Stimulated activated CD4-positive, alpha-beta T cell treated with anti-CD3 and anti-CD28 coated beads, Interleukin-4, amount 100 ng/mL, for 24 hours (primary cell): ENCODE measurements at places on chromosomes 6 and 20.
A peak's percentile ranks its signal among the peaks of the same experiment; 100 is the strongest.

GRCh38 chr6:28776269-28777146 is 147.3 kb downstream of the TRIM27 start:
- DNase-seq = no peak

DNA sequence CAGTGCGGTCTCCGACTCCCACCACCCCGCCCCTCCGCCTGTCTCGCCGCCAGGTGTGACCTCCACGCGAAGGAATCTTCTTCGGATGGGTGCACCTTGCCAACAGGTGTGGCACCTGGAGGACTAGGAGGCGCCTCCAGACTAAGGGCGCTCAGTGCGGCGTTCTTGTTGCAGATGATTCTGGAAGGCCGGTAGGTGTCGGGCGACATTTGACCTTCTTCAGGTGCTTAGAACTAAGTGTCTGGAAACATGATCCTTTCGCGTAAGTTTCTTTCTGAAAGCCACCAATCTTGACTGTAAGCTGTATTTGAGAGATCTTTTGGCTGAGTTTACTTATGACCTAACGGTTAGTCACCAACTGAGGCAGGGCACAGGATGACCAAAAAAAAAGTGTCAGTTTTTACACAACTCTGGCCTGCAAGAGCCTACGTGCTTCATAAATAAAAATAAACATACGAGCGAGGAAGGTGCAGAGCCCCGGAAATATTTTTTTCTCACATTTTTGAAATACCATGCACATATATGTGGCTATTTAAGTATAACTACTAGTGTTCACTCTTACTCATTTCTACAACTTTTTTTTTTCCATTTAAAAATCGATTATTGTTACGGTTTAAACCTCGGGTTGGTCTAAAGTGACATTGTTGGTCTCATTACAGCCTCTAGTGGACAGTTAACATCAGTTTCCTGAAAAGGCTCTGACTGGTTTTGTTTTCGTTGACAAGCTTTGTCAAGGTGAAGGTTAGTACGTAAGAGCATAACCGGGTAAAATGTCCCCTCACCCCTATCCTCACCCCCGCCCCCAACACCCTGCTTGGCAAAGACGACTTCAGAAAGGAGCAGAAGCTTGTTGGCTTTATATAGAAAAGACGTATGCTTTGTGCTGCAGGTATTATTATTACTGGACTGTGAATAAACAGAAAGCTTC is 1.6 kb upstream of the ATXN1 start:
- peak; percentile 68 for DNase-seq

DNA sequence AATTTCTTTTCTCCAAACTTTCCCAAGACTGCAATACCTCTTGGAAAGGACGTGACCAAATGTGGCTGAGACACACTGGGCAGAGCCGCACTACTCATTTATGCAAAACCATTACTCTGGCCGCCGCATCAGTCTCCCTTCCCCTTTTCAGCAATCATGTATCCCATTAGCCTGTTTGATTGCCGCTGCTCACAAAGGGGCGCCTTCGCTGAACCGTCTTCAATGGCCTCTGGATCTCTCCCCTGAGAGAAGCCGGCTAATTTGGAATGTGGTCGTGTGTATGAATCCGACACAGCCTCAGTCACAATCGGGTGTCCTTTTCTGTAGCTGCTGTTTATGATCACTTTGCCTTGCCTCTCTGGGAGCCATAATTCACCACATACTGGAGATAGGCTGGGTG is 361.1 kb downstream of the ZFAND3 start:
- DNase-seq = no peak

GRCh38 chr20:17956099-17956685 is 12.4 kb downstream of the SNX5 start:
- DNase-seq = no peak

DNA sequence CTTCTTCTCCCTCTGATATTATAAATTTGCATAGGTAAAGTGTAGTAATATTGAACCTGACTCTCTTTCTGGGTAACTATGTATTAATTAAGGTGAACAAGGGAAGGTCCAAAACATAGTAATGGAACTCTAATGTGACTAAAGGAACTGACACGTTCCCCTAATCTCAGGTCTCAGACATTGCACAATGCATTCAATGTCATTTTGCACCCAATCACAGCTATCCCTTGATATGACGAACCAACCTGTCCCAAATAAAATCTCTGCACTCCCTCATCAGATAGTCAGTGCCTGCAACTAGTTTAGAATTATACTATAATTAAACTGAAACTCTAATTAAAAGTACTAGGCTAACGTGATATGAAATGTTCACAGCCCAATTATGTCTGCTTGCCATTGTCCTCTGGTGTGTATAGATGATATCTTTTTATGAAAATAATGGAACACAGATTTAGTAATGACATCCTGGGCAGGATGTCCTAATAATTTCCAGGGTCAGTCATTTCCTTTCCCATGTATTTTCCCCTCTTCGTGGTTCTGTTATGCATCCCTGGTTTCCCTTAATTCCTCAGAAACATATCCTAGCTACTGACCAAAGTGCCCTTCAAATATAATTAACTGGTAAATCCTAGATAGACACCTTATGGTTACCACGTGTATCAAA is 36.8 kb downstream of the PTPRK start:
- no peak for DNase-seq

- DNase-seq = no peak
Observed at GRCh38 chr6:62344850-62345249, 58.8 kb upstream of the KHDRBS2 start.

- no peak for DNase-seq
Observed at GRCh38 chr20:17762243-17762872, 62.6 kb downstream of the BANF2 start.

- no peak for DNase-seq
Observed at GRCh38 chr6:74597840-74598239, 608.0 kb downstream of the COL12A1 start.

GRCh38 chr20:60249436-60249835 is 291.2 kb downstream of the CDH26 start:
- DNase-seq = no peak

- DNase-seq = no peak
Observed at GRCh38 chr6:33061987-33062386, 11.5 kb downstream of the HLA-DPA1 start.

- peak; percentile 69 for DNase-seq
Observed at GRCh38 chr6:32087574-32088486, 21.3 kb downstream of the TNXB start.

DNA sequence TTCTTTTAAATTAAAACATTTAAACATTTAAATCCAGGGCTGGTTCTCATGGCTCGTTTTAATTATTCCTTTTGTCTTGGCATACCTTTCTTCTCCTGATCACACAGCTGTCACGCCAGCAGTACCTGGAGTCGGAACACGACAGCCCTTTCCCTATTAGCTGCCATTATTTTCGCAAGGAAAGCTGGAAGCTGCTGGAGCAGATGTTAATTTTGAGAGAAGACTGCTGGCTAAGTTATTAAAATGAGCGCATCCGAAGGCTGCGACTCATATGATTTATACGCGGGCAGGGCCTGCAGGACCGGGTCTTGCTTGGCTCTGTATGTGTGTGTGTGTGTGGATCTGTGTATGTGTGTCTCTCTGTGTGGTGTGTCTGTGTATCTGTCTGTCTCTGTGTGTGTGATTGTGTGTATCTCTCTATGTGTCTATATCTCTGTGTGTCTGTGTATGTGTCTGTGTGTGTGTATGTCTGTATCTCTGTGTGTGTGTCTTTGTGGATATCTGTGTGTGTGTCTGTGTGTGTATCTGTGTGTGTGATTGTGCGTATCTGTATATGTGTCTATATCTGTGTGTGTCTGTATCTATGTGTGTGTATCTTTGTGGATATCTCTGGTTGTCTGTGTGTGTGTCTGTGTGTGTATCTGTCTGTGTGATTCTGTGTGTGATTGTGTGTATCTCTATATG is 191.5 kb downstream of the CDH4 start:
- DNase-seq = no peak

GRCh38 chr6:36698871-36699271 is 1.2 kb downstream of the RAB44 start:
- DNase-seq = no peak

DNA sequence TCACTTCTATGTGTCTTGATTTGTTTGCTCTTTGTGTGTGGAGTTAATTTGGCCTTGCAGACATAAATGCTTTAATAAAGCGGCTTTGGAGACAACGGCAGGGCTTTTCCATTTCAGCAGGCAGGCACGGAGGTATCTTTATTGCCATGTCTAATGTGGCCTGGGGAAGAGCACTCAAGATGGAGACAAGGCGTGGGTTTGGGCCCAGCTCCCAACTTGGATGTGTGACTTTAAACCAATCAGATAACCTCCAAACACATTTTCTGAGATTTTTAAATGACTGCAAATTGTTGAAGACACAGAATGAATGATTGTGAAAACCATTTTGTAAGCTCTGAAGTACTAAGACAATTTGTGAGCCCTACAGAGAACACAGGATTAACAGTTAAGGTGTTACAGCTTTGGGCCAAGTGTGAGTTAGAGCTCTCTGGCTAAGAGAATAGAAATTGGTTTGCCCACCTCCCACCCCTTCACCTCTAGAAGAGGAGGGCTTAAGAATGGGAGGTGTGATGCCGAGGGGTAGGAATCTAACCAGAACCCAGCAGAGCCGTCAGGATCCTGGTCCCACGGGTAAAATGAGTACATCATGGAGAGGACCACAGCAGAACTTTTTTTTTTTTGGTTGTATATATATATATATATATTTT is 9.0 kb downstream of the DYNLT1 start:
- no peak for DNase-seq

GRCh38 chr6:118843685-118844390 is 50.1 kb upstream of the ASF1A start:
- DNase-seq = peak; percentile 50

GRCh38 chr20:7742479-7742878 is 197.8 kb downstream of the HAO1 start:
- no peak for DNase-seq

DNA sequence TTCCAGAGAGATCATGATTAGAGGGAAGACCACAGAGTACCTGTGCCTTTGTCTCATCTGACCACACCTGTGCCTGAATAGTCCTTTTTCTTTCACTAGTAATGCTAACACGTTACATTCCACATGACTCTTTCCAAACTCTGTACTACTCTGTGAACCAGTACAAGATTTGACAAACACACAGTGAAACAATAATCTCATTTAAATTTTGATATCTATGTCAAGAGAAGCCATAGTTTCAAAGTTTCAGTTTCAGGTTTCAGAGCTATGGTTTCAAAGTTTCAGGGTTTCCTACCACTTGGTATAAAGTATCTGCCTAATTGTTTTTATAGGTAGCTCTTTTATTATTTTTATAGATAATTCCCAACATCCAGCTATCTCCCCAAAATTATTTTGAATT is 62.0 kb upstream of the PHACTR2 start:
- DNase-seq = no peak

DNA sequence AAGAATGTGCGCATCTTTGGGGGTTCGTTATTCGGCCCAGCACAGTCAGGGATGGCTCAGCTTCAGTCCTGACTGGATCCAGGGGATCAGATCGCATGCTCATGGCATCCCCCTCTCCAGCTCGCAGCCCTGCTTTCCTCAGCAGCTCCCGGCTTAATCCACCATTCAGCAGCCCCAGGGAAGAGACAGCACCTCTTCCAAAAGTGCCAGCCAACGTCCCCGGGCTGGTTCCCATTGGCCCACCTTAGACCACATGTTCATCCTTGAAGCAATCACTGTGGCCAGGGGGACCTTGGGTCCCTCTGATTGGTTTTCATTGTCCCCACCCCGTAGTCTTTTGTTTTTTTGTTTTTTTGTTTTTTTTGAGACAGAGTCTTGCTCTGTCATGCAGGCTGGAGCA is 188.7 kb downstream of the ZMYND8 start:
- DNase-seq = no peak

GRCh38 chr6:25012657-25013056 is 76.9 kb upstream of the RIPOR2 start:
- DNase-seq = no peak

- DNase-seq = no peak
Observed at GRCh38 chr6:13071550-13072345, 256.6 kb downstream of the TBC1D7 start.

- no peak for DNase-seq
Observed at GRCh38 chr20:33105316-33105924, 26.0 kb downstream of the BPIFB4 start.

GRCh38 chr6:113920663-113921267 is 50.2 kb downstream of the HDAC2 start:
- no peak for DNase-seq

- no peak for DNase-seq
Observed at GRCh38 chr20:61875996-61876395, 189.7 kb downstream of the TAF4 start.

DNA sequence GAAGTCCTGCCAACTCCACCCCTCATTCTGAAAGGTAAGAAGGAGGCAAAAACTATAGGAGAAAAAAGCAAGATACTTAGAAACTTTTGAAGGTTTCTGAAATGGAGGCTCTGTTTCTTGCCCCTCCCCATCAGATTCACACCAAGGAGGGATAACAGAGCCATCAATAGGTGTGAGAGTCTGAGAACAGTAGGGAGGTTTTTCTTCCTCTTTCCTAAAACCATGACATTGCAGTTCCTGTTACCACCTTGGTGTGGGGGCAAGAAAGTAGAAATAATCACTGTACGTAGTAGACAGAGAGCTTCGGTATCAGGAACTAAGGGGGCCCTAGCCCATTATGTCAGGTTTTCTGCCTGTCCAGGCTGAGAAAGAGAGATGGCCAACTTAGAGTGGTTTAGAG is 333.3 kb upstream of the SYNCRIP start:
- no peak for DNase-seq

- DNase-seq = no peak
Observed at GRCh38 chr6:98970469-98970868, 22.7 kb upstream of the FBXL4 start.

- peak; percentile 43 for DNase-seq
Observed at GRCh38 chr20:33370291-33370690, 31.0 kb downstream of the CDK5RAP1 start.

DNA sequence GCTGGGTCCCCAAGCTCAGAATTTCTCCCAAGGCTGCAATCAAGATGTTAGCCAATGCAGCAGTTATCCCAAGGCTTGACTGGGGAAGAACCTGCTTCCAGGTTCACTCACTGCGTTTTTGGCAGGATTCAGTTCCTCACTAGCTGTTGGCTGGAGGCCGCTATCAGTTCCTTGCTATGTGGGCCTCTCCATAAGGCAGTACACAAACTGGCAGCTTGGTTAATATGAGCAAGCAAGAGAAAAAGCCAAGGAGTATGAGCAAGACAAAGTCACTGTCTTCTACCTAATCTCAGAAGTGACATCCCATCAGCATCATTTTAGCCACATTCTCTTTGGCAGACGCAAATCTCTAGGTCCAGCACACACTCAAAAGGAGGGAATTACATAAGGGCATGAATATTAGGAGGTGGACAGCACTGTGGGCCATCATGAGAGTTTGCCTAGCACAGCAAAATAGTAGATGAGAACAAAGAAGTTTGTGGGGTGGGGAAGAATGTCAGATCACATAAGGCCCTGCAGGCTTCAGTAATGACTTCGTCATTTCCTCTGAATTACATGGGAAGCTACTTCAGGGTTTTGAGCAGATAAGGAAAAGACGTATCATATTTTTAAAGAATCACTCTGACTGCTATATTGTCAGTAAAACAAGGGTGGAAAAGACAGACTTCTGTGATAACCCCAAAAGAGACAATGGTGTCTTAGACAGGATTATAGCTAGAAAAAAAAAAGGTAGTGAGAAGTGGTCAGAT is 25.5 kb downstream of the LMBRD1 start:
- DNase-seq = no peak
